Endothelial cell (in vitro differentiated cells): ENCODE measurements at places on chromosomes 4 and X.

DNA sequence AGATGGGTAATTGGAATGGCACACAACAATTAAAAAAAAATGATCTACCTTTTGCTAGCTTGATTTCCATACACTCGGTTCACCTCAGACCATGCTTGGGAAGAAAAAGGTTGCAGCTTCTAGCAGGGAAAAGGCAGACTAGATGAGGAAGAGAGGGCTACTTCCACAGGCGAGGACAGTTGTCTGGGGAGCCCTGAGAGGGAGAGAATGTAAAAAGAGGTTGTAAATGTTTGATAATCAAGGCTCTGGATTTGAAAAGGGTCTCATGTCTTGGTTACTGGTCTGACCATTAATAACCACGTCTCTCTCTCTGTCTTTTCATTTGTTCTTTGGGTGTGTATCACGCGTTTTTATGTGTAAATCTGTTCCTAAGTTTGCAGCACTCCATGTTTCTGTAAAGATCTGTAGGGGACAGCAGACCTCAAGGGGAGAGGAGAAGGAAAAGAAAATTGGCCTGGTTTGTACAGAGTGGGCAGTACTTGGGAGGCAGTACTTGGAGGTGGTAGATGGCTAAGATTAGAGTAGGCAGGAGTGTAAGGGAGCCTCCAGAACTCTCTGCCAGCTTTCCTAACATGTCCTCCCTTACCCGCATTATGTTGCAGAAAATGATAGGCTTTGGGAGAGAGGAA lies 750 bp downstream of the ARMCX5 start:
- DNase-seq: no peak

DNA sequence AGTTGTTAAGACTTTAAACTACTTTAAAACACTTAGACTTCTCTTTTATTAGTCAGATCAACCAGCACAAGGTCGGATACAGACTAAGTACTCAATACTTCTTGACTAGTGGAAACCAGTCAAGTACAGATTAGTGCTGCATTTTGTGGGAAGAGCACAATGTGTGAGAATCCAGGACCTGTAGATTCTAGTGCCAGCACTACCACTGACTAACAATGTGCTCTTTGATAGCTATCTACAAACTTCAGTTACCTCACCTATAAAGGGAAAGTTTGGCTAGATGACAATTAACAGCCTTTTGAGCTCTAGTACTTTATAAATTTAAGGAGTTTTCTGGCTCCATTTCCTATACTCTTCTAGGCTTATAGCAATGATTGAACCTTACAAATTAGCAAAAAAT lies 181.5 kb downstream of the SLC4A4 start:
- no peak for DNase-seq

DNA sequence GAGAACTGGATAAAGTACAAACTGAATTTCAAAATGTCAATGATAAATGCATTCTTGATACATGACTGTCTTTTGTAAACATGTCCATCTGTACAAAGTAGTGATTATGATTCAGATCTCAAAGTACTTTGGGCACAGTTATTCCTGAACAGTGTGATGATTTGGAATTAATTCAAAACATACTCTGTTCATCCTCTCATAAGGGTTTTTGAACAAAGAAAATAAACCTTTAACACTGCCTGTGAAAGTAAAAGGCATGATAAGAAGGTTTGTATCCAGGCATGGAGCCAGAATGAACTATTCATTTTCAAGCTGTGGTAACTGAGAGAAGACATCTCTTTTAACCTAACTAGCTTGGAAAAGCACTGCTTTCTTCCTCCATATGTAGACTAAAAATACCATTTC lies 883 bp upstream of the KLHL4 start:
- no peak for DNase-seq

GRCh38 chrX:123899701-123900100 lies 39.8 kb downstream of the XIAP start:
- no peak for DNase-seq

DNA sequence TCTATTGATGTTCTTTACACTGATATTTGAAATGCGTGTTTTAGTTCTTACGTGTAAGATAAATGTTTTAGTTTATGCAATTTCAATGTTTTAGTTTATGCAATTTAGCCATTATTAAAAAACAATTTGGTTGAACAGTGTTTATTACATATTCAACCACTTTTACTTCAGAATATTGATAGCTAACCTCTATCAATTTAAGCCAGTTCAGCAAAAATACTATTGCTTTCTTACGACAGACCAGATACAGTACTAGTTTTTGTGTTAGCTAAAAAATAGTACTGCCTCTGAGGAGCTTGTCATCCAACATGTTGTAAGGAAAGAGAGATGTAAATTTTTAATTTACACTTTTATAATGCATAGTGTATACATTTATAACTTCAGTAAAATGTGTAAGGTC lies 361.7 kb upstream of the FAT1 start:
- no peak for DNase-seq

- DNase-seq: no peak
Measured at GRCh38 chr4:122086338-122087065, 65.6 kb upstream of the BLTP1 start.

- no peak for DNase-seq
Measured at GRCh38 chrX:71184803-71185495, 38.1 kb upstream of the GJB1 start.

- no peak for DNase-seq
Measured at GRCh38 chr4:110059556-110060191, 138.7 kb downstream of the ELOVL6 start.
